ENCODE measurements at places on chromosomes 3 and 15. TPM values are rescaled to one million over a fixed set of nuclear protein-coding genes. Genes with fewer than 3 reads are reported as not detected.

- DNase-seq, result no peak
Observed at GRCh38 chr3:42829083-42829627, 19.9 kb downstream of the ACKR2 start.

- no peak for DNase-seq
Observed at GRCh38 chr15:93415576-93415975, 326.6 kb upstream of the RGMA start.

- no peak for DNase-seq
Observed at GRCh38 chr3:149277331-149277813, 55.7 kb upstream of the CP start.

GRCh38 chr3:121698476-121698875 lies 37.8 kb upstream of the HCLS1 start:
- DNase-seq, result no peak

GRCh38 chr3:55337641-55338180 lies 149.4 kb downstream of the WNT5A start:
- no peak for DNase-seq

DNA sequence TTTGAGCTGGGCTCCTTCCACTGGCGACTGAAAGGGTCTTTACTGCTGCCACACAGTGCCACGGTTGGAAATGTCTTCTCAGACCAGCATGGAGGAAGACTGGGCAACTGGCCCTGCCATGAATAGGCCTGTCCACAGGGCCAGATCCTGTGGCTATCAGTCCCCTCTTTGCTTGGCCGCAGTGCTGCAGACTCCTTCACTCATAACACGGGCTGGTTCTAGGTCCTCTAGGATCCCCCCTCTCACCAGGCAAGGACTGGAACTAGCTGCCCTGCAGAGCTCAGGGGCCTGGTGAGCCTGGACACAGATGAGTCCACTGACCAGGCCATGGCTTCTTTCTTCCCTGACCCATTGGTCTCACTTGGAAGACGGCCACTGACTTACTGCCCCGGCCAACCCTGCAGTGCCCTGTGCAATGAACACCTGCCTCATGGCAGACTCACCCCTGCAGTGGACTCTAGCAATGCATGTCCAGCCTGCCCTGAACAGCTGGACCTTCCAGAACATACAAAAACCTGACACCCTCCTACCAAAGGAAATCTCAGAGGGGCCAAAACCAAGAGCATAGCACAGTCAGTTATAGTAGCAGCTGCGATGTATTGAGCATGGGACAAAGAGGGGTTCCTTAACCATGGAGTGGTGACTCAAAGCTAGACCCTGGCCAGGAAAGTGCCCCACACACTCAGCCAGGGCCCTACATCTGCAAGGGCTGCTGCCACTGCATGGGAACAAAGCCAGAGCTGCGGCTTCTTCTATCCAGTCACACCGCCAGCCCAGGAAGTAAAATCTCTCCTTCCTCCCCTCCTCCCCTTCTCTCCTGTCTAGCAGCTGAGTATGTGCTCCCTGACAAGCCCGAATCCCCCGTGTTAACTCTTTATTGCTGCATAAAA lies 72.1 kb upstream of the ITGA11 start:
- DNase-seq, result no peak

DNA sequence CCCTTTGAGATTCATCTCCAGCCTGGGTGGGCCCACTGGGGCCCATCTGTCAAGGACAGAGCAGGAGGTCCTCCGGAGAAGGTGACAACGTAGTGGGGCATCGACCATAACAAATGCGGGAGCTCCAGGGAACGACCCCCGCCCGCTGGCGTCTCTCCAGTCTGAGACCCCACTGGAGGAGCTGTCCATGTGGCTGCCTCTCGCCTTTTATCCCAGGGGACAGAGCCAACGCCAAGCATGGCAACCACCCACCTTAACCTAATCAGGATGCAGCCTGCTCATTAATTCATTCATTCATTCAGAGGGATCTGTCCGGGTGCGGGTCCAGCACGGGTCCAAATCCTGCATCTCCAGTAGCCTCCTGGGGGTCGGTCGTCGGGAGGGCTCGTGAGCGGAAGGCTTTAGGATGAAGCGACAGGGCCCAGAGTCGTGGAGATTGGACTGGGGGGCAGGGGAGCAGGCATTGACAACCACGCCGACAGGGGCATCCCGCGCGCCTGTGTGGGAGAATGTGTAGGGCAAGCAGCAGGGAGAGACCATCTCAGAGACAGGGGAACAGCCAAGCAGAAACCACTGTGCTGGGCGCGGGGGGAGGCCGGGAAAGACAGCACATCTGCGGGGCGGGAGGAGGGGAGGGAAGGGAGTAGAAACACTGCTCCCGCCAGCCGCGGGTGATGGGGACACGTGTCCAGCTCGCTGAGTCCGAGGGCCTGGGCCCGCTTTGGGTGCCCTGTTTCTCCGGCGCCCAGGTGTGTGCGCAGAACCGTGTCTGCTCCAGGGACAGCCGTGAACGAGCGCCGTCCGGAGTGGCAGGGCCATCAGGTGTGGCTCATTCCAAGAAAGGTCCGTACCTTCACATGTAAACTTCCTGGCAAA lies 1.9 kb downstream of the PIGZ start:
- no peak for DNase-seq

GRCh38 chr3:119099785-119100184 lies 46.2 kb upstream of the TEX55 start:
- DNase-seq, result no peak

CLEC3B gene
- polyA plus RNA-seq, result 25.6 TPM

DNA sequence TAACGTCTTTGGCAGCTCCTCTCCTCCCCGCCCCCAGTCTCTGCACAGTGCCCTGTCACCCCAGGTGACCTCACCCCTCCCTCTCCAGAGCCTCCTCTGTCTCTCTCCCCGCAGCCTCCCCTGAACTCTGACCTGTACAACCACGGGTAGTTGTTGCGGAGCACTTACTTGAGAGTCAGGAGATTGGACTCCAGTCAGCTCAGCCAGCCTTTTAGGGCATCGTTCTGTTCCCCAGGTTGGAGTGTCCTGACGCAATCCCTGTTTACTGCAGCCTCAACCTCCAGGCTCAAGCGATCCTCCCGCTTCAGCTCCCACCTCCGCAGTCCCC lies 177.7 kb downstream of the UACA start:
- DNase-seq, result no peak

DNA sequence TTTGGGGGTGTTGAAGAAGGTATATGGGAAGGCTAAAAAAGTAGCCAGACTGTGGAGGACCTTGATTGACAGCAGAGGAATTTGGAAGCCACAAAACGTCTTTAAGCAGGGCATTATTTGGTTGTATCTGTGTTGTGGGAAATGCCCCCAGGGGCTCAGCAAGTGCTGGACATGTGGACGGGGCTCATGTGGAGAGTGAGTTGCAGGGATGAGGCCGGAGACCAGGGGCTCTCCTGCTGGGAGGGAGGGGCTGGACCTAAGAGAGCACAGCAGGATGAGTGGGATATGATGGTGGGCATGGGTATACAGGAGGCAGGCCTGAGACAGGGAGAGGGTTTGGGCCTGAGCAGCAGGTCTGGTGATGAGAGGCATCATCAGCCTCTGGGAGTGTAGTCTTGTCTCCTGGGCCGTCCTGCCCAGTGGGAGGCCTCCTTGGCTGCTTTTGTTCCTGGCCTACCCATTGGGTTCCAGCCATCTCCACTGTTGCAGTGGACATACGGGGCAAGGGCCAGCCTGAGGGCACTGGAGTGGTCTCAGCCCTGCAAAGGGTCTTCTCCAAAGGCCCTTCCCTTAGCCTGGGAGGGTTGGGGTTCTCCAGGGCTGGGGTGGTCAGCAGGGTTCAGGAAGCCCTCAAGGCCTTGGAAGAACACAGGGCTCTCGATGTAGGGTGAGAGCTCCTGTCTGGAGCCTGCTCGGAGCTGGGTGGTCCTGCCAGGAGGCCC lies 27.5 kb downstream of the ACAD9 start:
- no peak for DNase-seq

DNA sequence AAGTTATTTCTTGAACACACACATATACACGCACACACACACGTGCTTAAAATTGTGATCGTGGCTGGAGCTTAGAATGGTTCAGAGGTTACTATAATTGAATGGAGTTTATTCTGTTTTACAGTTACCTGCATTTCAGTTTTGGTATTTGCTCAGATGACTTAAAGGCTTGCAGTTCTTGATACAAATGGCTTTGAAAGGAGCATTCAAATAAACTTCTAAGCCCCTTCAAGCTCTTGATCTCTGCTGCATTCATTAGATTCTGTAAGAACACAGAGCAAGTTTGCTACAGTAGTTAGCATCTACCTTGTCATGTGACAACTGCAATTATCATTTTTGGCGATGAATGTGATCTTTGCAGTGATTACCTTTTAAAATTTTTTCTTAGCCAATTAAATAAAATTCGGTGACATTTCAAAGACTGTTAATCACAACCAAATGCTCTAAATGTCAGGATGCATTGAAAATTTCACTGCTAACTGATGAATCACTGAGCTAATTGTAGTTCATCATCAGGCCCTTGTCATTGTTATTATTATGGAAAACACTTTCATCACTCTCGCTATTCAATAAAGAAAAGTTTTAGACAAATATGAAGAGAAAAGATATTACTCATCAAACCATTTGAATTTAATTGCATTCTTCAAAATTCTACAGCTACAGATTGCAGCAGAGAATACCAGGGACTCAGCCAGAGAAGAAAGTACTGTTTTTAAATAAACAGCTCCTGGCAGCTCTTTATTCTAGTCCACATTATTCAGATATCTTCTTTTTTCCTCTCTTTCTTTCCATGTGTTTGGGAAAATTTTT lies 296.1 kb downstream of the LRTM1 start:
- DNase-seq, result no peak

ANKUB1 gene
- not detected for polyA plus RNA-seq

DNA sequence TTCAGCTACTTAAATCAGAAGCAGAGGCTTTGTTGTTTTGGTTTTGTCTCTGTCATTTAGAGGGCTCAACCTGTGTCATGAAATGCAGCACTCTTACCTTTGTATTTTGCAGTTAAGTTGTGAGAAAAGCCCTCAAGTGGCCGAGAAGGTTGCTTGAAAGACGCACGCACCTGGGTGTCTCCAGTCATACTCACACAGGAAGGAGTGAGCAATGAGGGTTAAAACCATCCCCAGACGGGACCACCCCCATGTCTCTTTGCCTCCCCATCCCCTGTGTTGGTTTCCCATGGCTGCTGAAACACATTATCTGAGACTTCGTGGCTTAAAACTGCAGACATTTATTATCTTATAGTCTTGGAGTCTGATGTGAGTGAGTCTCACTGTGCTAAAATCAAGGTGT lies 376.1 kb upstream of the CFAP20DC start:
- no peak for DNase-seq

MB21D2 gene
- 17.9 TPM for polyA plus RNA-seq

DNA sequence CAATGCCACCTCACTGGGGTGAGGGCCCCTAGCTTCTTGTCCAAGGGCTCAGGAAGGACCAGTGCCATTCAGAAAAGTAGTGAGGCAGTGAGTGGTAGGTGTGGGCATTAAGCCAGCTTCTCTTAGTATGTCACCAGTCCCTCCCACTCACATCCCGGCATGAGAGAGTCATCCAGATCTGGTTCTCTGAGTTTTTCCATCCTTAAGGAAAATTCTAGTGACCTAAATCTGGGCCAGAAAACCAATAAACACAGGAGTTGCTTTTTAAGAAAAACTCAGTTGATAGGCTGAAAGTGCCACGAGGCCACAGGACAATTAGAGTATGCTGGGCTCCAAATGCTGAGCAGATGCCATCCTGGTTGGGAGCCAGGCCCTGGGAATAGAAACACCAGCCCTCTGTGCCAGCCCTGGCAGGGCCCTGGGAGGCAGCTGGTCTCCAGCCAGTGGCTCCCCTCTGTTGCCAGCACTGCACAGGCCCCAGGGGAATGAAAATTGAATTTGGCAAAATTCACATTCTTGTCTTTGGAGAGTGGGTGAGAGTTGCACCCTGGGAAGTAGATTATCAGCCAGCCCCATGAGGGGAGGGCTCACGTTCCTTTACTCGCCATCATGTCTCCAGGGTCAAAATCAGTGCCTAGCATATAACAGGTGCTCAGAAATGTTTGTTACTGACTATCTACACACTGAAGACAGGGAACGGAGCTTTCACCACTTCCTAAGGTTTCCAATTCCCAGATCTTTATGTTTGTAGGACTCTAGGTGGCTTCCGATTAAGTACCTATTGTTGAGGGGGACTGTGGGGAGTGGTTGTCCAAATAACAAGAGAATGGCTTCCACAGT lies 52.8 kb downstream of the FAM43A start:
- no peak for DNase-seq

DNA sequence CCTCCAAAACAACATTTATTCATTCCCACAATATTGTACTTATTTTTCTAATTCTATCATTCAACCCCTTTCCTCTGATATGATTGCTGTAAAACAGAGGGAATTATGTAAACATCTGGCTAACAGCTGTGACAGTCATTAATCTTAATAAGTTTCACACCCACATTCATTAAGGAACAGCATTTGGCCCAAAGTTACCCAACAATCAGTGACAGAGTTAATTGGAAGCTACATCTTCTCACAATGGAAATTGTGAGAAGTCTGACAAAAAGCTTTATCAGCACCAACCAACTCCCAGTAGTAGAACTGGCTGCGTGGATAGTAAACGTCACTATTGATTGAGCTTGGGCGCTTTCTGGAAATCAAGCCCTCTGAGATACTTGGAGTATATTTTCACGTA lies 165.8 kb upstream of the SLC24A5 start:
- DNase-seq, result no peak

RAF1 gene
- polyA plus RNA-seq, result 103 TPM

C2CD4B gene
- polyA plus RNA-seq, result 0.65 TPM

SLC12A1 gene
- 534 TPM for polyA plus RNA-seq

DNA sequence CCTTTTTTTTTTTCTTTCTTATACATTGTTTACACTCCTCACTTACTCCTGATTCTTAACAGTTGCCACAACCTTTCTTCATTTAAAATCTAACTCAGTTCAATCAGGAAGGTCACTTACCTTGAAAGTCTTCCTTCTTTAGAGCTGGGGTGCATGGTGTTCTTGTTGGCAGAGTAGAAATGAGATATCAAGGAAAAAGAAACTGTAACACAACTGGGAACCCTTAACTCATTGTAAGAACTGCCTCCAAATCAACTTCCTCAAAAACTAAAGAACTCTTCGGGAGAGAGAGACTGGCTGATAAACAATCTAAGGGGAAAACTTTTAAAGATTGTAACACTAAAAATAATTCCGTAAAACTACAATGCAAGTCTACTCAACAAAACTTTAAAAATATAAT lies 1.4 kb upstream of the APPL1 start:
- DNase-seq, result no peak

C3orf80 gene
- 0.32 TPM for polyA plus RNA-seq

MUC13 gene
- not detected for polyA plus RNA-seq

- DNase-seq, result no peak
Observed at GRCh38 chr3:143786219-143787191, 61.8 kb downstream of the SLC9A9 start.

GRCh38 chr15:94229591-94230369 lies 1.6 kb upstream of the MCTP2 start:
- no peak for DNase-seq

DNA sequence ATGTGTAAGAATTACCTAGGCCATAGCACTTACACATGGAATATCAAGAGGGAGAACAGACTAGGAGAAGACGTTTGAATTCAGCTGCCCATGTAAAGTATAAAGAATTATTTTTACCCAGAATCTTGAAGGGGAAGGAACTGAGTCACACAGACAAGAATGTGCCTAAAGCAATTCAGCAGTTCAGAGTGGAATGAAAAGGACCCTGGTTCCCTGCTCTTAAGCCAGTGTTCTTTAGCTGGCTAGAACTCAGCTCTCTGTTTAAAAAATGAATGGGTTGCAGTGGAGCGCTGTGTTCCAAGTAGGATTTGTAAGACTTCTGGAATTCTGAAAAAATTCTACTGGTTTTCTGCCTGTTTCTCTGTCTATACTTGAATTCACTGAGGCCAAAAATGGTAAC lies 440.2 kb downstream of the LPP start:
- DNase-seq, result no peak

SPTBN5 gene
- 2.8 TPM for polyA plus RNA-seq

ZPLD1 gene
- polyA plus RNA-seq, result 0.50 TPM

- DNase-seq, result no peak
Observed at GRCh38 chr3:108894981-108895380, 58.7 kb downstream of the GUCA1C start.
